Fibroblast of skin of right quadriceps (primary cell): ENCODE measurements at places on chromosomes 11 and 22.

DNA sequence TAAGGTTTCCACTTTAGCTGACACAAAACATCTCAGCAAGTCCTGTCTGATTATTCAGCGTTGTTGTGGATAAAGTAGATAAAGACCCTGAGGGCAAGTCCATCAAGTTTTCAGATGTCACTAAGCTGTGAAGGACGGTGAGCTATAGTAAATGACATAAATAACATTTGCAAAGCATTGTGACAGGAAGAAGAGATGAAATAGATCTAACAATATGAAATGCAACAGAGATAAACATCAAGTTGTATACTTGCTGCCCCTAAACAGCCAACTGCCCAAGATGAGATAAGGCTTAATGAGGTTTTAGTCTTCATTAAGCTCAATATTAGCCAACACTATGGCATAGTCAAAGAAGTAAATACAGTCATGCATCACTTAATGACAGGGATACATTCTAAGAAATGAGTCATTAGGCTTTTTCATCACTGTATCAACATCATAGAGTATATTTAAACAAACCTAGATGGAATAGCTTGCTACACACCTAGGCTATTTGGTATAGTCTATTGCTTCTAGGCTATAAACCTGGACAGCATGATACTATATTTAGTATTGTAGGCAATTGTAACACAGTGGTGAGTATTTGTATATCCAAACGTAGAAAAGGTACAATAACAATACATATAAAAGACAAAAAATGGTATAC, 625.1 kb upstream of the ANO5 start:
- DNase-seq = no peak

DNA sequence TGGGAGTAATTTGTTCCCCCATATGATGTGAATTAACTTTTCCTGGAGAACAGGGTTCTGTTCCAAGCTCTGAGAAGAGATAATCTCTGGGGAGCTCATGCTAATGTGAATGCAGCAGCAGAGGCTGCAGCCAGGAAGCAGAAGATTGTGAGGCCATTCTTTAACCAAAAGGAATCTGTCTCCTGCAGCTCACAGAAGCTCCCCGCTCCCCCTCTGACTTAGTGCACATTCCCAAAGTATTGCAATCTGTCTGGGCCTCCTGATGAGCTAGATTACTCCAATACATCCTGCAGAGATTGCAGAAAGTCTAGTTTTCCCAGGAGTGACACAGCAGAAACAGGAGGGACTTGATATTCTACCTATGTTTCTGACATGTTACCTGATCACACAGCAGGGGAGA, 420.6 kb upstream of the FAT3 start:
- DNase-seq = peak; percentile 76

GRCh38 chr11:75816561-75817239, 1.7 kb downstream of the UVRAG start:
- no peak for DNase-seq

DNA sequence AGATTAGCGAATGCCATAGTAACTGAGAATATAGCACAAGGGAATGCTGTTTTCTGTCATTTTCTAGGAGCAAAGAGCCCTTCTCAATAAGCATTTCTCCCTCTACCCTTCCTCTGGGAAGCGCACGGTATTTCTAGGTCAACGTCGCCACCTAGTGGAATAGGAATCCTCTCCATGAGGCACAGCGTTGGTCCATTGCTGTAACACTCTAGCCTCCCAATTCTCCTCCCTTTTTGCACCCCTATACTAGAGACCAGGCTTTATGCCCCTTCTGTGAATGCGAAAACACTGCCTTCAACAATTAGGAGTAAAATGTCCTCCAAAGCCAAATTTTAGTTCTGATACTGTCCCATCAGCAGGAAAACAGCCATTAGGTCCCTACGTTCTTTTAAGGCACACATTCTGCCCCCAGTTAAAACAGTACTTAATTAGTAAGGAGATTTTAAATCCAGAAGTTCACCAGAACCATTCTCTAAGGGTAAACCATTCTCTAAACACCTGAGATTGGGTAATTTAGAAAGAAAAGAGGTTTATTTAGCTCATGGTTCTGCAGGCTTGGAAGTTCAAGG, 12.8 kb upstream of the HYLS1 start:
- DNase-seq = peak; percentile 60

- DNase-seq = no peak
Measured at GRCh38 chr11:66849501-66850234, 6.4 kb downstream of the RCE1 start.

- no peak for DNase-seq
Measured at GRCh38 chr22:44047891-44048301, 23.8 kb downstream of the PARVB start.

GRCh38 chr11:133787379-133788141, 57.8 kb downstream of the SPATA19 start:
- DNase-seq = no peak

DNA sequence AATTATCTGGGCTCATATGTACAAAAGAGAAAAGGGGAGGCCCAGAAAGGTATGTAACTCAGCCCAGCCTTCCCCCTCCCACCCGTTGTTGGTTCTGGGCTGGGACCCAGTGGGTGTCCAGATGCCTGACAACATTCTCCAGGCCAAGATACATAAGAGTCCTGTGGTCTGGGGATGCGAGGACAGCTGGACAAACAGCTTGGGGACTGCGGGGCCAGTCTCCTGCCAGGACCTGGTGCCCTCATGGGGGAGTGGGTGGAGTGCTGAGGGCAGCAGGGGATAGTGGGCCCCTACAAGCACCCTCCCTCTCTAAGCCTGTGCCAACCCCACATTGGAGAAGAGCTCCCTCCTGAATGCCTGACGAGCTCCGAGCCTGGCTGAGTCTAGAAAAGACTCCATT, 3.5 kb upstream of the SLC22A6 start:
- no peak for DNase-seq
